ENCODE measurements at places on chromosomes 1 and 21. TPM values are rescaled to one million over a fixed set of nuclear protein-coding genes. Genes with fewer than 3 reads are reported as not detected.

DNA sequence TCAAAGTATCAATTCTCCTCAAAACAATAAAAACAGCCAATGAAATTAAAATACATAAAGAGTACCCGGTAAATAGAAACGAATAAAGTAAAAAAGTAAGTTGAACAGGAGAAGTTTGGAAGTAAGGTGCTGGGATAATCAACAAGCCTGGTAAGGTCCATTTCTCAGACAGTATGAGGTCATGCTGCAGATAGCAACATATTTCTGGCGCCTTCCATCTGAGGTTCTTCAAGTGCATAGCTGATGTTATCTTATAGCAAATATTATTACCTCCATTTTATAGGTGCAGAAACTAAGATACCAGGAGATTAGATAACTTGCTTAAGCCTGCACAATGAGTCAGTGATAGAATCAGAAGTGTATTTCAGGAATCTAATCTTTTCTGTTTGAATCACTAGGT is 23.7 kb upstream of the CEP350 start:
- DNase-seq = peak; percentile 15
- peaks cover 6% of the 10 kb centered on the region for H3K4me1 ChIP-seq
- no peak overlapping the region for H3K4me3 ChIP-seq
- peaks cover 2% of the 10 kb centered on the region for H3K27me3 ChIP-seq

VAMP4 gene
- 7.4 TPM for total RNA-seq

- peaks cover 18% of the 10 kb centered on the region for H3K4me1 ChIP-seq
- H3K27me3 ChIP-seq = no peaks in the 10 kb centered on the region
- H3K27ac ChIP-seq = no peak overlapping the region
- H3K36me3 ChIP-seq = no peaks in the 10 kb centered on the region
- H3K4me3 ChIP-seq = no peak overlapping the region
These were observed 93.3 kb upstream of the IFFO2 start for GRCh38 chr1:19049798-19050197.

CRNN gene
- not detected for total RNA-seq

LAX1 gene
- not detected for total RNA-seq

GRCh38 chr1:44049839-44050238 is 18.6 kb upstream of the SLC6A9 start:
- H3K4me3 ChIP-seq = no peak overlapping the region
- no peaks in the 10 kb centered on the region for H3K27me3 ChIP-seq
- peaks cover 34% of the 10 kb centered on the region for H3K4me1 ChIP-seq
- H3K27ac ChIP-seq = peak overlapping the region; percentile 84
- no peaks in the 10 kb centered on the region for H3K36me3 ChIP-seq
- DNase-seq = peak; percentile 95

PLA2G4A gene
- 1.9 TPM for total RNA-seq

- H3K27ac ChIP-seq = no peak overlapping the region
- H3K4me1 ChIP-seq = no peaks in the 10 kb centered on the region
- no peak overlapping the region for H3K4me3 ChIP-seq
- no peaks in the 10 kb centered on the region for H3K27me3 ChIP-seq
- H3K36me3 ChIP-seq = no peaks in the 10 kb centered on the region
These were observed 65.1 kb downstream of the LHX9 start for GRCh38 chr1:197982256-197982655.

AGTRAP gene
- total RNA-seq = 38.7 TPM

DNA sequence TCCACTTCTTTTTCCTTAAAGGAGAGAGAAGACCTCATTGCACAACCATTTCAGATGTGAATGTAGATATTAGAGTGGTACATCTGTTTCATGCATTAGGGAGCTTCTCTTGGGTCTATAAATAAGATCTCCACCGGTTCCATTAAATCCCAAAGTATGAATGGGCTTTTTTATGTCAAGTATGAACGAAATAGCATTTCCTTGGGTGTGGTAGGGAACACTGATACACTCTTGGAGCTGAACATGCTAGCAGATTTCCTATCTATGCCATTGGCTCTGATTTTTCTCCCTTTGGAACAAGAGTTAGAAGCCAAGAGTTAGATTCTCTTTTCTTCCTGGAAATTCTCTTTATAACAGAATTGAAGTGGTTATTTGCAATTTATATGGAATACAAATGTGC is 245.6 kb upstream of the ADAMTS5 start:
- H3K27ac ChIP-seq = no peak overlapping the region
- H3K4me3 ChIP-seq = no peak overlapping the region
- H3K27me3 ChIP-seq = no peaks in the 10 kb centered on the region
- DNase-seq = no peak

GRCh38 chr1:42168391-42168670 is 3.8 kb upstream of the GUCA2A start:
- no peak for DNase-seq
- no peak overlapping the region for H3K27ac ChIP-seq
- H3K4me3 ChIP-seq = no peak overlapping the region
- no peaks in the 10 kb centered on the region for H3K27me3 ChIP-seq

DNA sequence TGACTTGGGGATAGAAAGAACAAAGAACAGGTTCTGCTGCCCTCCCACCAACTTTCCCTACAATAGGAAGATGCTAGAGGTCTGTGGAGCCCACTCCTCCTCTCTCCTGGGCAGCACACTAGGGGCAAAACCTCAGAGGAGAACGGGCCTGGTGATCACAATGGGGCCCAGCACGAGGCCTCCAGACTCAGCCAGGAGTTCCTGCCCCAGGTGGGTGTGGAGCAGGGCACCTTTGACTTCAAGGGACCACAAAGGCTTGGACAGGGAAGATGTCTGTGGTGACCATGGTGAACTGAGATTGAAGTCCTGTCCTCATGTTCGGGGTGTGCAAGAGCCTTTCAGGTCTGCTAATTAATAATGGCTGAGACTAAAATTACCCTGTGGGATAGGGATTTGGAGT is 88.8 kb downstream of the LAMC2 start:
- no peaks in the 10 kb centered on the region for H3K27me3 ChIP-seq
- H3K4me3 ChIP-seq = no peak overlapping the region
- no peak overlapping the region for H3K27ac ChIP-seq
- no peaks in the 10 kb centered on the region for H3K36me3 ChIP-seq
- DNase-seq = no peak
- peaks cover 53% of the 10 kb centered on the region for H3K4me1 ChIP-seq

DIO1 gene
- total RNA-seq = not detected

DNA sequence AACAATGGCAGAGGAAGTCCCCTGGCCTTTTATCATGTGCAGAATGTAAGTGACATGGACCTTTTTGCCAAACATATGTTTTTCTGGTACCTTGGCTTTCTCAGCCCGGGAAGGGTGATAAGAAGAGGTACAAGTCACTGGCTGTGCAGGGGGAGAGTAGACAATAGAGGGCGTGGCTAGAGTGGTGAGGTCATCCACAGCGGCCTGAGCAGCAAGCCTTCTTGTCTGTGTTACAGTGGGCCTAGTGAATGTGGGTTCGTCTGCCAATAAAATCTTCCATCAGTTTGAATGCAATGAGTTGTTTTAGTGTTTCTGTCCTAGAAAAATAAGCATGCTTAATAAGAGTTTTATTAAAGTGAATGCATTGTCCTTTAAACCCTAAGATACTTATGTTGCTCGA is 59.0 kb upstream of the PGD start:
- peak overlapping the region; percentile 32 for H3K4me3 ChIP-seq
- peak overlapping the region; percentile 35 for H3K27ac ChIP-seq
- peaks cover 19% of the 10 kb centered on the region for H3K36me3 ChIP-seq
- DNase-seq = peak; percentile 86
- H3K4me1 ChIP-seq = peaks cover 4% of the 10 kb centered on the region
- H3K27me3 ChIP-seq = no peaks in the 10 kb centered on the region

GRCh38 chr1:117592155-117592554 is 13.7 kb upstream of the TENT5C start:
- H3K36me3 ChIP-seq = no peaks in the 10 kb centered on the region
- H3K27ac ChIP-seq = no peak overlapping the region
- no peak overlapping the region for H3K4me3 ChIP-seq
- DNase-seq = no peak
- no peaks in the 10 kb centered on the region for H3K4me1 ChIP-seq

GRCh38 chr1:206114692-206115640 is 2.2 kb downstream of the AVPR1B start:
- DNase-seq = peak; percentile 12
- H3K27me3 ChIP-seq = peaks cover 21% of the 10 kb centered on the region
- H3K36me3 ChIP-seq = no peaks in the 10 kb centered on the region
- H3K27ac ChIP-seq = no peak overlapping the region

- H3K36me3 ChIP-seq = no peaks in the 10 kb centered on the region
- H3K4me1 ChIP-seq = peaks cover 29% of the 10 kb centered on the region
- H3K27ac ChIP-seq = peak overlapping the region; percentile 93
- H3K27me3 ChIP-seq = no peaks in the 10 kb centered on the region
- no peak overlapping the region for H3K4me3 ChIP-seq
- DNase-seq = peak; percentile 99
These were observed 110.5 kb downstream of the TOMM20 start for GRCh38 chr1:235018161-235018560.

- H3K27me3 ChIP-seq = no peaks in the 10 kb centered on the region
- no peaks in the 10 kb centered on the region for H3K36me3 ChIP-seq
- DNase-seq = no peak
- peaks cover 34% of the 10 kb centered on the region for H3K4me1 ChIP-seq
- H3K27ac ChIP-seq = peak overlapping the region; percentile 54
- H3K4me3 ChIP-seq = peak overlapping the region; percentile 9
These were observed 39.4 kb downstream of the KCNJ15 start for GRCh38 chr21:38295997-38296764.

RNF186 gene
- not detected for total RNA-seq

SYPL2 gene
- total RNA-seq = 0.77 TPM

DNA sequence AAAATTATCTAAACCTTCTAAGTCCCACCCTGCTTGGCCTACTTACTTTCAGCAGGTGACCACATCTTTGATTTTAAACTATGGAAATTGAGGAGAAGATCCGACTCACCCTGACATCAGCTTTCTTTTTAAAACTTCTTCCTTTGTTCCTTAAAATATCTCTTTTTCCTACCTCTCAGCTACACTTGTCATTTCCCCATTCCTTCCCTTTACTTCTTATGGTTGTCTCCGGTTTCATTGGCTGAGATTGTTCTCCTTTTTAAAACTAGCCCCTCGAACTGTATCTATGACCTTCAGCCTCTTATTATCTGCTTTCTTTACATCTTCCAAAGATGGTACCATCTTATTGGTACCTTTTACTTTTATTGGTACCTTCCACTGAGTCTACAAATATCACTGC is 87.8 kb upstream of the NRIP1 start:
- H3K4me1 ChIP-seq = no peaks in the 10 kb centered on the region
- H3K27me3 ChIP-seq = no peaks in the 10 kb centered on the region
- H3K27ac ChIP-seq = no peak overlapping the region

GRCh38 chr1:199123615-199124014 is 484.8 kb downstream of the PTPRC start:
- no peak overlapping the region for H3K27ac ChIP-seq
- no peaks in the 10 kb centered on the region for H3K27me3 ChIP-seq

TRPM2 gene
- total RNA-seq = 0.79 TPM

DNA sequence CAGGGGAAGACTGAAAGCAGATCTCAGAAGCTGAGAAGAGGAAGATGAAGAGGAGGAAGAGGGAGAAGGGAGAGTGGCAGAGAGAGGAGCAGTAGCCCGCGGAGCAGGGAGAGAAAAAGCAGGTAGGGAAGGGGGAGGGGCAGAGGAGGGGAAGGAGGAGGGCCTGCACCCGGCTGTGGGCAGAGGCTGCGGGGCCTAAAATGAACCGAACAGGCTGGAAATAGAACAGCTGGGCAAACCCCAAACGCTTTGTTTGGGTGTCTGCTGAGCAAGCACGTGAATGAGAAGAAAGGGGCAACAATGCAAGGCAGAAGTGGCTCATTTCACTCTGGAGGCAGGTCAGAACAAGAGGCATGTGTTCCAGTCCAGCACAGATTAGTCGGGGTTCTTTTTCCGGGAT is 33.5 kb downstream of the KCNC4 start:
- no peak overlapping the region for H3K27ac ChIP-seq
- no peaks in the 10 kb centered on the region for H3K36me3 ChIP-seq
- peaks cover 14% of the 10 kb centered on the region for H3K27me3 ChIP-seq
- no peaks in the 10 kb centered on the region for H3K4me1 ChIP-seq
- DNase-seq = no peak

OR2T2 gene
- total RNA-seq = not detected

DNA sequence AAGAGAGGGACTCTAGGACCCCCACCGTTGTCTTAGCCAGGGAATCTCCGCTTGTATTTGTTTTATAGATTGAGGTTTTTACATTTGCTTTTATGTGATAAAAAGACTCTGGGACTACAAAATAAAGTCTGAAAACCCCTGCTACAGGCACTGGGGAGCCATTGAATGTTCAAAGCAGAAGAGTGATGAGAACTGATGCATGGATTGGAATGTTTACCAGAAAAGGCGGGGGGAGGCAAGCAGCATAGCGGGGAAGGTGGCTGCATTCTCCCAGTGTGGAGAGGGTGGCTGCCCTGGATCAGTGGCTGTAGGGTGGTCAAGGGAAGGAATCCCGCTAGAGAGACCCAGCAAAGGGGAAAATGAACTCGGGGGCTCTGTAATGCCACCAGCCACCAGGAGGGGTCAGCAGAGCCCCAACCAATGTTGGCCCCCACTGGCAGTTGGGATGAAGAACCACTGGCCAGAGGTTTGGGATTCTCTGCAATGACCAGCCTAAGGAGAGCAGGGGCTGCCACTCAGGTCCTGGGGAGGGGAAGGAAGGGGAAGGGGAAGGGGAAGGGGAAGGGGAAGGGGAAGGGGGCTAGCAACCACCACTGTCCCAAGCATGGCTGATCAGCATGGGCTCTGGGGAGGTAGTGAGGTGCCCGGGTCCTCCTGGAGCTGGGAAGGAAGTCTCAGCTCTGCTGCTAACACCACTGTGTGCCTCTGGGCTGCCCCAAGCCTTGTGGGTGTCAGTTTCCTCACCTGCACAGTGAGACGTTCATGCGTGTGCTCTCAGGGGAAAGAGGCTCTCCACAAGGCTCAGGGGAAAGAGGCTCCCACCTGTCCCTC is 19.2 kb upstream of the PEF1 start:
- H3K4me3 ChIP-seq = no peak overlapping the region
- peaks cover 16% of the 10 kb centered on the region for H3K4me1 ChIP-seq
- no peak for DNase-seq
- H3K27ac ChIP-seq = no peak overlapping the region
- H3K36me3 ChIP-seq = peaks cover 2% of the 10 kb centered on the region

MANEAL gene
- total RNA-seq = 0.67 TPM

DNA sequence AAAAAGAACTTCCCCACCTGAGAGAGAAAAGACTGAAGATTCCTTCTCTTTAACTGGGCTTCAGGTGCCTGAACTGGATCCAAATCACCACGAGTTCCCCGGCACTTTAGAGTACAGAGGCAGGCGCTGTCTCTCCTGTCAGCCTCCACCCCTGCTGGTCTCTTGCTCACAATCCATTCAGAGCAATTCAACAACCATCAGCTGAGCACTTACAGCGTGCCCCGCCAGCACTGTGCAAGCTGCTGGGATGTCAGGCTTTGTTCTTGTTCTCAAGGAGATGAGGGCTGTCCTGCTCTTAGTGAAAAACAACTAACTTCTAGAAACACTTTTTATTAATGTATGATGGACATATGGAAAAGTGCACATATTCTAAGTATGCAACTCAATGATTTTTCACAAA is 68.7 kb upstream of the VAMP3 start:
- H3K4me3 ChIP-seq = no peak overlapping the region
- peaks cover 40% of the 10 kb centered on the region for H3K27me3 ChIP-seq
- no peaks in the 10 kb centered on the region for H3K36me3 ChIP-seq
- DNase-seq = no peak

Measured in astrocyte (in vitro differentiated cells and primary cell).